ENCODE measurements at places on chromosomes 2 and 18.

DNA sequence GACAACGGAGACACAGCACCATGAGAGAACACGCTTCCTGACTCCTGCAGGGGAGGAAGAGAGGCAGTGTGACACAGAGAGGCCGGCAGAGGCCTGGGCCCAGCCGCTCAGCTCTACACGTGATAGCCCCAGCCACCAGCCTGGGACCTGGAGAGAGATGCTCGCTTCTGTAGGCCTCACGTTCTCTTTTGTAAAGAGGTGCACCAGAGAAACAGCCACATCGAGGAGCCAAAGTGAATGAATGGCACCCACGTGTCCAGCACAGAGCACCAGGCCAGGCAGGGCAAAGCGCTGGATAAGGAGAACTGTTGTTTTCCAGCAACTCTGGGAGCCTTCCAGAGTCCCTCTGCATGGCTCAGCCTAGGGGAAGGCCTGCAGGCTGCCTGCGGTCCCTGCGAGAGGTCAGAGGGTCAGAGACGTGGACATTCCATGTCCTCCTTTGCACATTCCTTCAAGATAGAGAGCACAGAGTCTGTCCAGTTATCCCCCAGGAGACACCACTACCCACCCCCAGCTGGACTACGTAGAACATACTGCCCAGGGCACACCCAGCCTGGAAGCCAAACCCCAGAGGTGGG is 14.2 kb downstream of the LIMS2 start:
- no peaks in the 10 kb centered on the region for H3K4me1 ChIP-seq
- no peaks in the 10 kb centered on the region for H3K36me3 ChIP-seq
- H3K4me3 ChIP-seq: no peak overlapping the region
- DNase-seq: no peak
- peak overlapping the region; percentile 55 for H3K27ac ChIP-seq

DNA sequence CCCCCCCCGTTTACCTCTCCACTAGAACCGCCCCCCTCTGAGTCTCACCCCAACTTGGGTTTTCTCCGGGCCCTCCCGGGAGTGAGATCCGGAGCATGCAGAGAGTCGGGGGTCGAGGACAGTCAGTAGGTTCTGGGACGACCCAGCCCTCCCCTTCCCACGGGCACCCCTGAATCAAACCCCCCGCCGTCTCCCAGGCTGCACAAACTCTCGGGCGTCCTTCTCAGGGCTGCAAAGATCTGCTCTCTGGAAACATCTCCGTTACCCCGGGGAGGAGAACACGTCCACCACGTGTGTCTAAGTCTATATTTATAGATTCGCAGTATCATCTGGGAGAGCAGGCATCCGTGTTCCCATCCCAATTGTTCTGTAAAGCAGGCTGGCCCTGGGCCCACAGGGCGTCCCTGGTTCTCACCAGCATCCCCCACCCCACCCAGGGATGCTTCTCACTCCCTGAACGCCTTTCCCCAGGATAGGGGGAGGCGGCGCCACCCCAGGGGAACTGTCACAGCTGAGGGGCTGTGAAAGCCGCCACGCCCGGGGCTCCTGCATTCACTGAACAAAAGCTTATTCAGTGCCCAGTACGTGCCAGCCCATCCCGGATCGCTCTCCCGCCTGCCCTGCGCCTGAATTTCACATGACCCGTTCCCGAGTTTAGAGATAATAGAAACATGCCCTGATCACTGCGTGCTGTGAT is 765 bp upstream of the DIPK1C start:
- no peaks in the 10 kb centered on the region for H3K36me3 ChIP-seq
- H3K27ac ChIP-seq: no peak overlapping the region
- H3K4me3 ChIP-seq: no peak overlapping the region
- no peaks in the 10 kb centered on the region for H3K27me3 ChIP-seq
- DNase-seq: no peak

DNA sequence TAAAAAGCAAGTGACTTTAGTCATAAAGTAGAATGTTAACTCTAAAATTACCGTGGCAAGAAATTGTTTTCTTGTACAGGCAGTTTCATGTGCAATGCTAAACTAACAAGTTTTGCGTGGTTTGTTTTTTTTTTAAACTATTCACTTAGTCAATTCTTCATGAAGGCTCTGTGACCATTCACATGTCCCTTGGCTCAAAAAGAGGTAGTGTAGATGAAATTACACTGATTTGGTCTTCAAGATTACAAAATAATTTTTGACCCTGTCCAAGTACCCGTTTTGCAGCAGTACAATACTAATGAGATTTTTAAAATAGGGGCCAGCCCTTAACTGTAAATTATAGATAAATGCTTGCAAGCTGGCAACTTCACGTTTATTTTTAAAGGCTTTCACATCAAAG is 1.3 kb downstream of the TMEM131 start:
- peak overlapping the region; percentile 94 for H3K4me3 ChIP-seq
- H3K27me3 ChIP-seq: no peaks in the 10 kb centered on the region
- peaks cover 5% of the 10 kb centered on the region for H3K4me1 ChIP-seq

DNA sequence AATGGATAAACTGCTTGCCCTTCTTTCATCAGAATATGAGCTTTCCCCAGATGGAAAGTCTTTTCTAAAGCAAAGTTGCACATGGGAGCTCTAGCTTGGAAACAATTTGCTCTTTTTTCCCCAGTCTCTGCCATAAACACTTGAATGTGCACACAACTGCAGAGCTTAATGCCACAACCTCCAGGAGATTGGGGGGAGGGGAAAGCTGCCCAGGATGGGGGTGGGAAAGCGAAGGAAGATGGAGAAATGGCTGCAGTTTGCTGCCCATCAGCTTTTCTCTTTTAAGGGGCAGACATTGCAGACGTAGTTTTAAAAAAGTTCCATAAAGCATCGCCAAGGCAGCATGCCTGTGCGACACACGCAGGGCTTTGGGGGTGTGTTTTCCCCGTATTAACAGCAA is 1.5 kb downstream of the ACKR3 start:
- peak overlapping the region; percentile 26 for H3K4me3 ChIP-seq
- H3K27ac ChIP-seq: no peak overlapping the region
- H3K27me3 ChIP-seq: no peaks in the 10 kb centered on the region
- DNase-seq: no peak

GRCh38 chr18:76673281-76674185 is 148.8 kb upstream of the ZNF236 start:
- H3K36me3 ChIP-seq: no peaks in the 10 kb centered on the region
- no peaks in the 10 kb centered on the region for H3K27me3 ChIP-seq
- H3K4me3 ChIP-seq: no peak overlapping the region
- DNase-seq: no peak
- no peak overlapping the region for H3K27ac ChIP-seq
- no peaks in the 10 kb centered on the region for H3K4me1 ChIP-seq

GRCh38 chr2:235852526-235852920 is 315.7 kb downstream of the GBX2 start:
- H3K27me3 ChIP-seq: no peaks in the 10 kb centered on the region
- no peaks in the 10 kb centered on the region for H3K4me1 ChIP-seq

DNA sequence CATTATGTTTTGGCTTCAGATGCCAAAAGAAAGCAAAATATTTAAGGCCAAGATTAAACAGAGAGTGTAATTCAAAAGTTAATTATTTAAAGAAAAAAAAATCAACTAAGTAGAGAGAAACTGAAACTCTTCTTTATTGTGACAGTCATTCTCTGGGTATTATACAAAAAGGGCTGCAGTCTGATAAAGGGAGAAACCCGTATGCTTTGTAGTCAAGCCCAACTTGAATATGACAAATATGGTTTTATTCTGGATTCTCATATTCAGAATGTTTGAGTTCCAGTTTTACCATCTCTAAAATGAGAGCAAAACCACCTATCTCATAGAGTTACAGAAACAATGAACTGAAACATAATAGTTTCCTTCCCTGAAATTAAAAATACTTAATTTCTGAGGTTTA is 8.2 kb downstream of the CDH2 start:
- DNase-seq: no peak
- H3K36me3 ChIP-seq: no peaks in the 10 kb centered on the region
- H3K4me1 ChIP-seq: no peaks in the 10 kb centered on the region
- no peak overlapping the region for H3K27ac ChIP-seq

- H3K4me1 ChIP-seq: no peaks in the 10 kb centered on the region
- no peak overlapping the region for H3K27ac ChIP-seq
- DNase-seq: no peak
- no peak overlapping the region for H3K4me3 ChIP-seq
- H3K27me3 ChIP-seq: no peaks in the 10 kb centered on the region
- no peaks in the 10 kb centered on the region for H3K36me3 ChIP-seq
Measured at GRCh38 chr2:46411245-46411641, 68.1 kb upstream of the TMEM247 start.

- no peak overlapping the region for H3K27ac ChIP-seq
- H3K27me3 ChIP-seq: no peaks in the 10 kb centered on the region
- no peak for DNase-seq
- H3K4me3 ChIP-seq: no peak overlapping the region
Measured at GRCh38 chr2:14750433-14750832, 117.9 kb downstream of the LRATD1 start.

Data from uterus (tissue), 4 donors.